Activated CD4-positive, alpha-beta memory T cell treated with anti-CD3 and anti-CD28 coated beads for 36 hours (primary cell): ENCODE measurements at places on chromosomes 4 and X. TPM values are rescaled to one million over a fixed set of nuclear protein-coding genes. Genes with fewer than 3 reads are reported as not detected.

DNA sequence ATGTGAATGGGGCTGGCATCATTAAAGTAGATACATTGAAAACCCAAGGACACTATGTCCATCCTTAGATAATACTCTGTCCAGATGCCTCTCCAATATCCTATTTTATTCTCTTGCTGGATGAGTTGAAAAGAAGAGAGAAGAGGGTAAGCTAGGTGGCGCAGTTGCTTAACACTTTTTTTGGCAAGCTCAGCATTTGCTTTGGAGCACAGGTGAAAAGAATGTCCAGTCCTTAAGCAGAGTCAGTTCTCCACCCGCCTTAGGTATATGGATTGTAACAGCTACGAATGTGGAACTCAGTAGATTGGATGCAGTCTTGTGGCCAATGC lies 208.4 kb downstream of the NWD2 start:
- peak; percentile 55 for DNase-seq
- peaks cover 12% of the 10 kb centered on the region for H3K4me1 ChIP-seq
- H3K4me3 ChIP-seq: peak overlapping the region; percentile 52

DNA sequence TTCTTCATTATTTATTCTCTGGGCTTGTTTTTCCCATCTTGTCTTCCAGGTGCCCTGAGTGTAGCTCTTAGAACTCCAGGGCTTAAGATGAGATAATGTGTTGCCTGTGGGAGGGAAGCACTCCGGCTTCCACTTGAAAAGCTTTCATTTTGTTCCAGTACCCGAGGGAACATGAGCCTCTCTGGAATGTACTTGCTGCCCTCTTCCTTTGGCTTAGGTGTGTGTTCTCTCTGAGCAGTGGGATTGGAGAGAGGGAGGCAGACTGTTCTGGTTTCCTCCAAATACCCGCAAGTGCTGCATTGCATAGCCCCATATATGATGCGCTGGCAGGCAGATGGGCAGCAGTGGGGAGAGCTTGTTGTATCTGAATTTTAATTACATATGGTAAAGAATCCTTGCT lies 861 bp upstream of the DTHD1 start:
- no peak overlapping the region for H3K27ac ChIP-seq
- no peak for DNase-seq
- H3K27me3 ChIP-seq: no peaks in the 10 kb centered on the region
- no peaks in the 10 kb centered on the region for H3K36me3 ChIP-seq

- no peaks in the 10 kb centered on the region for H3K27me3 ChIP-seq
- H3K4me1 ChIP-seq: no peaks in the 10 kb centered on the region
- no peak overlapping the region for H3K4me3 ChIP-seq
- no peak overlapping the region for H3K27ac ChIP-seq
- no peak for DNase-seq
These were observed 102.7 kb downstream of the TRAM1L1 start for GRCh38 chr4:116982656-116983055.

DNA sequence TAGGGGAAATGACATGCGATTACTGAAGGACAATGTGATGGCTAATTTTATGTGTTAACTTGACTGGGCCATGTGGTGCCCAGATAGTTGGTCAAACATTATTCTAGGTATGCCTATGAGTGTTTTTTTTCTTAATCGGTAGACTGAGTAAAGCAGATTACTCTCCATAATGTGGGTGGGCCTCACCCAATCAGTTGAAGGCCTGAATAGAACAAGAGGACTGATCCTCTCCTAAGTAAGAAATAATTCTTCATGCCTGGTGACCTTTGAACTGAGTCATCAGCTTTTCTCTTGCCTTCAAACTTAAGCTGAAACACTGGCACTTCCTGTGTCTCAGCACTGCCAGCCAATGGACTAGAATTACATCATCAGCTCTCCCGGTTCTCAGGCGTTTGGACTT lies 164.0 kb upstream of the FGF13 start:
- no peak overlapping the region for H3K27ac ChIP-seq
- no peak overlapping the region for H3K4me3 ChIP-seq
- H3K4me1 ChIP-seq: no peaks in the 10 kb centered on the region
- H3K27me3 ChIP-seq: no peaks in the 10 kb centered on the region

- H3K36me3 ChIP-seq: no peaks in the 10 kb centered on the region
- no peak overlapping the region for H3K27ac ChIP-seq
- DNase-seq: no peak
- H3K27me3 ChIP-seq: no peaks in the 10 kb centered on the region
These were observed 654.7 kb upstream of the IGFBP7 start for GRCh38 chr4:57764856-57765255.

DNA sequence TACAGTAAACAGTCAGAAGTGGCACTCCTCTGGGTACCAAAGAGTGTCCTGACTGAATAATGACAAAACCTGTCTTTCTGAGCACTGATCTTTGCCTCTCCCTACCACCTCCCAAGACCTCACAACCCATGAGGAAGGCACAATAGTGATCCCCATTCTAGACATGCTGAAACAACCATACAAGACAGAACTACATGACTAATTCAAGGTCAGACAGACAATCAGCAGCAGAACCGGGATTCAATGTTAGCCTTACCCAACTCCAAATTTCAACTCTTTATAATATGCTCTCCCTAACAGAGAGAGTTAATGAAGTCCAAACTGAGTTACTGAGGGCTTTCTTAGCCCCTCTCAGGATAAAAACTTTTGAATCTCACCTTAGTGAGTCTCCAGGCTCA lies 71.0 kb downstream of the IRF2 start:
- H3K4me3 ChIP-seq: no peak overlapping the region
- H3K36me3 ChIP-seq: peaks cover 56% of the 10 kb centered on the region
- H3K27ac ChIP-seq: no peak overlapping the region
- peaks cover 47% of the 10 kb centered on the region for H3K4me1 ChIP-seq
- no peaks in the 10 kb centered on the region for H3K27me3 ChIP-seq

- peaks cover 4% of the 10 kb centered on the region for H3K36me3 ChIP-seq
- H3K4me3 ChIP-seq: no peak overlapping the region
- peaks cover 30% of the 10 kb centered on the region for H3K4me1 ChIP-seq
- H3K27me3 ChIP-seq: no peaks in the 10 kb centered on the region
- DNase-seq: no peak
- H3K27ac ChIP-seq: peak overlapping the region; percentile 64
These were observed 17.3 kb downstream of the KDM6A start for GRCh38 chrX:44890247-44890646.

Gene CSAG3
- total RNA-seq: 1.3 TPM

Gene P2RY10
- total RNA-seq: 38.8 TPM
